Epithelial cell of alveolus of lung (primary cell): ENCODE measurements at places on chromosomes 2 and 18. TPM values are rescaled to one million over a fixed set of nuclear protein-coding genes. Genes with fewer than 3 reads are reported as not detected.

LDLRAD4 gene
- 0.52 and 0.80 TPM in 2 replicates for total RNA-seq

CMPK2 gene
- total RNA-seq = 2.0 and 4.7 TPM in 2 replicates

FIGN gene
- 1.0 and 5.3 TPM in 2 replicates for total RNA-seq

EFR3B gene
- total RNA-seq = 0.40 and 0.78 TPM in 2 replicates

GAREM1 gene
- 5.7 and 6.2 TPM in 2 replicates for total RNA-seq

CXCR1 gene
- not detected in 2 replicates for total RNA-seq

ST8SIA3 gene
- total RNA-seq = not detected in 2 replicates

TACR1 gene
- total RNA-seq = not detected in 2 replicates

SPATA3 gene
- not detected in 2 replicates for total RNA-seq

CHRNA1 gene
- 4.1 and 5.7 TPM in 2 replicates for total RNA-seq

NT5C1B gene
- total RNA-seq = not detected in 2 replicates

UXS1 gene
- 29.5 and 61.7 TPM in 2 replicates for total RNA-seq

DPP4 gene
- total RNA-seq = 13.3 and 83.8 TPM in 2 replicates

SERPINB2 gene
- 1.4 and 19.1 TPM in 2 replicates for total RNA-seq

IL1A gene
- 0.24 and 14.7 TPM in 2 replicates for total RNA-seq

FAM228A gene
- 0.08 and 0.39 TPM in 2 replicates for total RNA-seq

C2orf66 gene
- total RNA-seq = 0.24 TPM in 1 of 2 replicates, not detected in the other

KCNIP3 gene
- total RNA-seq = 0.78 and 0.96 TPM in 2 replicates

FTCDNL1 gene
- total RNA-seq = 0.39 TPM in 1 of 2 replicates, not detected in the other

MALT1 gene
- 11.9 and 12.1 TPM in 2 replicates for total RNA-seq

NMS gene
- not detected in 2 replicates for total RNA-seq

DYNAP gene
- total RNA-seq = not detected in 2 replicates

TGFA gene
- total RNA-seq = 0.32 and 2.7 TPM in 2 replicates

CNDP1 gene
- total RNA-seq = not detected in 2 replicates

RBKS gene
- total RNA-seq = 0.56 and 1.4 TPM in 2 replicates

WNT10A gene
- 0.08 TPM in 1 of 2 replicates, not detected in the other for total RNA-seq

KLHL30 gene
- 0.32 TPM in 1 of 2 replicates, not detected in the other for total RNA-seq

UGT1A4 gene
- total RNA-seq = not detected in 2 replicates

CELF4 gene
- total RNA-seq = not detected in 2 replicates

COL4A3 gene
- total RNA-seq = 0.13 and 0.48 TPM in 2 replicates

ABHD1 gene
- total RNA-seq = not detected in 2 replicates

PRSS56 gene
- total RNA-seq = 0.48 TPM in 1 of 2 replicates, not detected in the other

GPR55 gene
- not detected in 2 replicates for total RNA-seq
